Stimulated activated CD8-positive, alpha-beta memory T cell treated with anti-CD3 and anti-CD28 coated beads, Interleukin-4, amount 100 ng/mL, for 24 hours (primary cell): ENCODE measurements at places on chromosomes 3 and 15.

DNA sequence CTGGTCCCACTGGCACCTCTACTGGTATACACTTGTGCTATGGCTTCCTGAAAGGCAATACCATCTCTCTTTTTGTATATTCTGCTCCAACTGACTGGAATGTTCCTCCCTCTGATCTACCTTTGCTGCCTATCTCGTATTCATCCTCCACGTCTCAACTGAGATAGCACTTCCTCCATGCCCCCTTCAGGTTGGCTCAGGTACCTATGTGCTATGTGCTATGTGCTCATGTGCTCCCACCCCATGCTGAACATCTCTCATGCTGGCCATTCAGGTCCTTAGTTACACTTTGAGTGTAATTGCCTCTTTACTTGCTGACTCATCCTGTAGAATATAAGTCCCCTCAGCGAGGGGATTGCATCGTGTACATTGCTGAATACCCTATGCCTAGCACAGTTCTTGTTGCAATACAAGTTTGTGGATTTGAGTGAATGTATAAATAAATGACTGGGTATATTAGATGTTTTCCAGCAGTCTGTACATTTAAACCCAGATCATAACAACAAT is 156.9 kb downstream of the SOX2 start:
- no peak for DNase-seq

GRCh38 chr3:66104535-66104934 is 65.8 kb upstream of the MAGI1 start:
- no peak for DNase-seq

GRCh38 chr15:72866182-72866581 is 82.6 kb upstream of the ADPGK start:
- no peak for DNase-seq

GRCh38 chr3:30548600-30548999 is 57.8 kb upstream of the TGFBR2 start:
- peak; percentile 22 for DNase-seq

DNA sequence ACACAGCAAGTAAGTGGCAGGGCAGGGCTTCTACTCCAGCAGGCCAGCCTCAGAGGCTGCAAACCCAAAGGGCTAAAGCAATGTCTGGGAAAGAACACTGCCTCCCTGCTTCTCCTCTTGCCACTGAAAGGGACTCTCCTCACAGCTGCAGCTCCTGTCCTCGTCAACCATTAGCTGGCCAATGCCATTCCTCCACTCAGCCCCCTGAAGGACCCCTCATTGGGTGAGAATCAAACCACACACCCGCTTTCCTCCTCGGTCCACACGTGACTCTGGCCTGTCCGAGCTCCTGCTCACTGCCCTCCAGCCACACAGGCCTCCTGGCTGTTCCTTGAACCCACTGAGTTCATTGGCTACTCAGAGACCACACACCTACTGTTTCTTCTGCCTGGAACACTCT is 253.7 kb upstream of the TLE3 start:
- no peak for DNase-seq

- no peak for DNase-seq
Observed at GRCh38 chr15:82111918-82112317, 66.1 kb upstream of the MEX3B start.

DNA sequence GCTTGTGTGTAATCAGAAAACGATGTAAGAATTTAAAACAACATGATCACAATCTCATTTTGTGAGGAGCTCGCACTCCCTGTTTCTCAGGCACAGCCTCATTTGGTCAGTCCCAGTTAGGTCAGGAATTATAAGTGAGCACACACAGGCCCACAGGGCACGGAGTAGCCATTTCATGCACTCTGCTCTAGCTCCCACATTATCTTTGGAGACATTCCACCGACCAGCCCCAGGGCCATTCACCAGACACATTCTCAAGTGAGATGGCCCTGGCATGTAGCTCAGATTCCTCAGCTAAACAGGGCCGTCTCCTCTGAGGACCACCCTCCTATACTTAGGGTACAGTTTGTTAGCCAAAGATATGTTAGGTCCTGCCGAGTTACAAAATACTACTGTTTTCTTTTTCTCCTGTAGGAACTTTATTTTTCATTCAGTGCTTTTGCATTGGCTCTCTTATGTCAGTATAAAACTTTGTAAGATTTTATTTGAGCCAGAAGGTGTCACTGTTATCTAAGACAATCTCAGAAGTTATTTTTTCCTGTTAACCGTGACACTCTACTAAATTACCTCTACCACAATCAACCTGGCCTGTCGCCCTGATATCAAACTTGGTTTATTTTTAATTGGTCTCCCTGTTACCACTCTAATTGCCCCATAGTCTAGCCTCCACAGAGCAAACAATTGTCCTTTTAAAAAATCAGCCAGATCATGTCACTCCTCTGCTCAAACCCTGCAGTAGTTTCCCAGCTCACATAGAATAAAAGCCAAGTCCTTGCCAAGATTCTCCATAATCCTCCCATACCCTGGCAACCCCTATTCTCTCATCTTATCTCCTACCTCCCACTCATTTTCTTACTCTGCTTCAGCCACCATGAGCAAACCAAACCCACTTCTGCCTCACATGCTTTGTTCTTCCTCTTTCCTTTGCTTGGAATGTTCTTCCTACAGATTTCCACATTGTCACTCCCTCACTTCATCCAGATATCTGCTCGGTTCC is 105.7 kb downstream of the PPP2R3A start:
- no peak for DNase-seq

DNA sequence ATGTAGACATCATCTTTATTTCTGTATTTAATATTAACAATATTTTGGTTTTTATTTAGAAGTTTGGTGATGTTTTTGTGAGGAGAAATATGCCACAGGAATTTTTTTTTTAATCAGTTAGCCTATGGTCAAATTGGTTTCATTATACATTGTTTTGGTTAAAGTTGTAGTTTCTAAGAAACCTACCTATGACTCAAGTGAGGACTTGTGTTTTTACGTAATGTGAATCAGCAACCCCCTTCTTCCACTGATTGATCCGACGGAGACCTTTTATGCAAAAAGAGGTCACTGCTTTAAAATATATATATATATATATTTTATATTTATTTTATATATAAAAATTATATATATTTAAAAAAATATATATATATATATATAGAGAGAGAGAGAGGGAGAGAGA is 698.1 kb downstream of the FHIT start:
- no peak for DNase-seq

DNA sequence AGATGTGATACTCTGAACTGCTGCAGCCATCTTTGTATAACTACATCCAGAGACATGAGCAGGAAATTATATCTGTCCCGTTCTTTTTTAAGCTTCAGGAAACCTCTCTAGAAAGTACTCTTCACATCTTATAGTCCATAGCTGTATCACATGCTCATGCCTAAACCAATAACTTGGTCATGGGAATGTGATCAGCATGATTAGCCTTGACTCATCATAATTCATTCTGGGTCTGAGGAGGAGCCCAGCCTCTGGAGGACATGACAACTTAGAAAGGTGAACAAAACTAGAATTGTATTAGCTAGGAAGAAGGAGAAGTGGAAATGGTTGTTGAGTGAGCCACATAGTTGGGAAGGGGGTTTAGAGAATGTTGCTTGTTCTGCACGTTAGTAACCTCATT is 12.9 kb downstream of the PPM1L start:
- no peak for DNase-seq

DNA sequence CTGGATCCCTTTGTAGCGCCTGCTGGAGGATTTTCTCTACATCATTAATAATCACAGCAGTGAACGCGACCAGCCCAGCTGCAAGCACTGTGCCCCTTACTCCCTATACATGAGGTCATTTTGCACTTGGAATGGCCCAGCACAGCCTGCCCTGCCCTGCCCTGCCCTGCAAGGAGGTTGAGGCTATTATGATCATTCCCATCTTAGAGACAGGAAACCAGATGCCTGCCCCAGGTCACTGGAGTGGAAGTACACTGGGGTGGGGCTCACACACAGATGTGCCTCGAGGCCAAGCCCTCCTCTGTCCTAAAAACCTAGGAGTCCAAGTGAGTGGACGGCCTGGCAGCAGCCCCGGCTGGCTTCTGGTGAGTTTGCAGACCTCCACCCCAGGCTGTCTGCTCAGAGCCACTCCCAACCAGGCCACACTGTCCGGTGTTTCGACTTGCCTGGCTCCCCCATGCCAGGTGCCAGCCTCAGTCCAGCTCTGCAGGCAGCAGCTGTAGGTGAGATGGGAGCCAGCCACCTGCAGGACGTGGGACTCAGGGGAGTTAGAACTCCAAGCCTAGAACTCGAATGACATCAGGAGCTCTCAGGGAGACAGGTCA is 30.4 kb upstream of the SEC61A1 start:
- no peak for DNase-seq

DNA sequence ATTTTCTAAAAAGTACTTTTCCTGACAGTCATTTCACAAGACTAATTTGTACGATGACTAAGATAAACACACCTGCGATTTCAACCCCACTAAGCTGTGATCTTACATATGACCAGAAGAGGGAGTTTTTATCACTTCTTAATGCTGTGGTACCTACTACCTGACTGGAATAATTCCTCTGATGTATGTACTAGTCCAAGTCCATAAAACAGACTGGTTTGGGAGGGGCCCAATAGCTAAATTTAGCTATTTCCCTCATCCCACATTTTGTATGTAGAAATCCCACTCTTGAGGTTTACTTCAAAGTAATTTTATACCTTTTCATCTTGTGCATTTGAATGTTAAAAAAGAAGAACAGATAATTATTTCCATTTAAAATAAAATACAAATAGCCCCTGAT is 49.7 kb upstream of the SCAANT1 start:
- DNase-seq = no peak

GRCh38 chr15:39747326-39747725 is 35.3 kb downstream of the FSIP1 start:
- no peak for DNase-seq

- DNase-seq = no peak
Observed at GRCh38 chr3:195065864-195066185, 205.1 kb downstream of the XXYLT1 start.

DNA sequence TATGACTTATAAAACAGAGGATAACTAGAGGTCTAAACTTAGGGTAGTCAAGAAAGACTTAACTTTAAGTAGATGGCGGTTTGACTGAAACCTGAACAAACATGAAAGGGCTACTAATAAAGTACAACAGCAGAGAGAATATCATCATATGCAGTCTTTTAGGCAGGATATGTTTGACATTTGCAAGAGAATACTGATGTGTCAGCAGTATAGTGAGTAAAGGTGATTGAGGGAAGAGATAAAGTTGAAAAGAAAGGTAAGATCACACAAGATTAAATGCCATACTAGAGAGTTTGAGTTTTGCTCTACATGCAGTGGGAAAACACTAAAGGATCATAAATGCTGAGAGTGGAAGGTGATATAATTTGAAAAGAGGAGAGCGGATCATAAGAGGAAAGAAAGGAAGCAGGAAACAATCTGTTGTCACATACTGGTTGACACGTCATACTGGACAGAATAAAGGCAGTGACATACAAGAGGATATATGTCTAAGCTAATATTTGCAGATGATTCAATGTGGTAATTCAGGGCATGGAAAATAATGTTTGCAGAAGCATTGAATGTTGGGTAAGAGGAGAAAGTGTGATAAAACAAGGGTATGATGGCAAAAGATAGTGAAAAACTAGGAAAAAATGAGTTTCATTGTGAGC is 223.0 kb downstream of the EPHA6 start:
- no peak for DNase-seq

GRCh38 chr3:170802164-170803151 is 67.5 kb downstream of the RPL22L1 start:
- no peak for DNase-seq

GRCh38 chr15:24848050-24848449 is 106.7 kb upstream of the SNRPN start:
- no peak for DNase-seq

DNA sequence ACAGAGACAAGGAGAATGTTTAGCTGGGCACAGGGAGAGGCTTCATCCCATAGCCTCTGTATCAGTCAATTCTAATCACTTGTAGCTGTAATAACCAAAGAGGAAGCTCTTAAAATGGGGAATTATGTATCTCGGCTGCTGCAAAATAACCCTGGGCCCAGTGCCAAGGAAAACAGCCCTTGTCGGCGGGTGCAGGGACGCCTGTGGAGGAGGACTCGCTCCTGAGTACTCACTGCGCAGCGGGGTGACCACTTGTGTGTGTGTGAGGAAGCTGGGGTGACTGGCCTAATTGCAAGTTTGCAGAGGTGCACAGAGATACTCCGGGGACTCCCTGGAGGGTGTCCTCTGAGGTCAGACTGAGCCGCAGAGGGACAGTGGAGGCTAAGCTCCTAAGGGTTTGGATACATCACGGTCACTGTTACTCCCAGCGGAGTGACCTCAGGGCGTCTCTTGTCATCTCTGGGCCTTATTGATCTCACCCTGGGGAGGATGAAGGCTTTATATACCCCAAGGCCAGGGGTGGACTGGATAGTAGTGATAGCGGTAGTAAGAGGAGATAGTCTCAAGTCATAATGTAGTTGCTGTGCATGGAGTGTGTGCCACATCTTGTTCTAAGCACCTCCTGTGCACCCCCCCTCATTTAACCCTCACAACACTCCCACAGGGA is 37.2 kb downstream of the SLC6A6 start:
- DNase-seq = no peak

DNA sequence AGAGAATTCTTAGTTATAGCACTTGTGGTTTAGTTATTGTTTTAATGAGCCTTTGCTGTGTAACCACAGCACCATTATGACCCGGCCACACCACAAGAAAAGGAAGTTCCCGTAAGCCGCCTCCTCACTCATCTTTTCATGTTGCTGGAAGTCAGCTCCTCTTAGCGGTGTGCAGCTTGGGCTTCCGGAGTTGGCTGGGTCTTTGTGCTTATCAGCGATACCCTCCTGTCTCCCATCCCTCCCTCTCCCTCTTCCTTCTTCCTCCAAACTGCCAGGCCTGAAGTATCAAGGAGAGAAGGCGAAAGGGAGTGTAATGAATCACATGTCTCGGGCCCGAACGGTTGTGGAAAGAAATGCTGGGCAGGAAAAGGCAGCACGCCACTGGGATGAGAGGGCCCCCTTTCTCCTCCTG is 353.5 kb downstream of the MCTP2 start:
- peak; percentile 22 for DNase-seq

DNA sequence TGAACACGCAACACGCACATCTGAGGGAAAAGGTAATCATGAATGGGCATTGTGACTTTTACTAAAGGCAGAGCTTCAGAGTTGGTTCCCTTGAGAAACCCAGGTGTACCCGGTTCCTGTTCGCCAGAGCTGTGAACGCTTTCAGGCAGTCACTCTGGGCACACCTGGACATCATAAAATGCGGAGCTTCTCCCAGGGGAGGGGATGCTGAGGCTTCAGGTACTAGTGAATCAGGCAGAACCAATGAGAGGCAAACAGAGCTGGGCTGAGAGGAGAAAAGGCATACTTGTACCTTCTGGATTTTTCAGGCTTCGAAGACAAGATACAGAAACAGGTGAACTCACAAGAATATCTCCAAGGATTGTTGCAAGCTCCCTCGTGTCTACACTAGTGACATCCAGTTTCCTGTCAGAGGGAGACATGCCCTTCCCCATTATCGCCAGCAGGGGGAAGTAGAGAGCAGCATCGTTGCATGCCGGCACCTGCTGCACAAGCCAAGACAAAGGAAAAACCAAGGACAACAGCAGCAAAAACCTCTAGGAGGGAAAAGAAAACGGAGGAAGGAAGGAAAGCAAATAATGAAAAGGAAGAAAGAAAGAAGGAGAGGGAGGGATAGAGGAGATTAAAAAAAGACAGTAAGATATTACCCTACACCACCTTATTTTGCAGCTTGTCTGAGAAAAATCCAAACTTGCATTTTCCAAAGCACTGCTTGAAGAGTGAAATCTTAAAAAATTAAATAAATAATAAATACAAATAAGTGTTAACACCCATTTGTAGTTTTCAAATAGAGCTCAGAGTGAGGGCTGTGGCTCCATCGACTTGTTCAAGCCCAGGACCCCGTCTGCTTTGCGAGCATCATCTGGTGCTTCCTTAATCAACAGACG is 2.0 kb downstream of the AHSG start:
- peak; percentile 59 for DNase-seq

GRCh38 chr15:91776104-91776503 is 77.4 kb upstream of the SLCO3A1 start:
- DNase-seq = no peak
